A375 (cell line): ENCODE measurements at places on chromosomes 7 and 10. TPM values are rescaled to one million over a fixed set of nuclear protein-coding genes. Genes with fewer than 3 reads are reported as not detected.

The TUBB8 gene
- total RNA-seq = not detected in 2 replicates

The PALS2 gene
- 24.4 and 25.9 TPM in 2 replicates for total RNA-seq

The SEMA3E gene
- 0.61 and 2.9 TPM in 2 replicates for total RNA-seq

The OGDHL gene
- 2.7 and 3.0 TPM in 2 replicates for total RNA-seq

The ARMC3 gene
- total RNA-seq = not detected in 2 replicates

The ANKRD2 gene
- total RNA-seq = 0.37 and 0.57 TPM in 2 replicates

The EPHA1 gene
- 0.04 and 0.24 TPM in 2 replicates for total RNA-seq

The KLF14 gene
- 0.45 and 0.74 TPM in 2 replicates for total RNA-seq

The SFRP4 gene
- not detected in 2 replicates for total RNA-seq
